ENCODE measurements at places on chromosomes 3 and 15.

DNA sequence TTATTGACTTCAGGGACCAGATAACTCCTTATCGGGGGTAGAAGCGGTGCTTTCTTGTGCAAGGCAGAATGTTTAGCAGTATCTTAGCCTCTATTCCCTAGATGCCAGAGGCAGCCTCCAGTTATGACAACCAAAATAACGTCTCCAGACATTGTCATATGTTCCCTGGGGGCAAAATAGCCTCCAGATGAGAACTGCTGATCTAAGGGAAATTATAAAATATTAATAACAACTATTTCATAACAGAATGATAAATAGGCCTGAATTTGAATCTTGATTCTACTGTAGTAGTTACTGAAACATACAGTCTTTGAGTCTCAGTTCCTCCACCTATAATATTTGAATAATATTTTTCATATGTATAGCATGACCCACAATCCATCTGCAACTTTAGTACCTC, 1431.3 kb downstream of the ZPLD1 start:
- DNase-seq, result no peak

- DNase-seq, result no peak
Measured at GRCh38 chr15:89766357-89767311, 9.5 kb upstream of the MESP2 start.

- no peak for DNase-seq
Measured at GRCh38 chr3:123480428-123480827, 31.5 kb upstream of the ADCY5 start.

- DNase-seq, result peak; percentile 39
Measured at GRCh38 chr3:43894176-43895049, 203.7 kb downstream of the ABHD5 start.

GRCh38 chr15:23503576-23503975, 56.5 kb upstream of the GOLGA6L2 start:
- DNase-seq, result peak; percentile 5

DNA sequence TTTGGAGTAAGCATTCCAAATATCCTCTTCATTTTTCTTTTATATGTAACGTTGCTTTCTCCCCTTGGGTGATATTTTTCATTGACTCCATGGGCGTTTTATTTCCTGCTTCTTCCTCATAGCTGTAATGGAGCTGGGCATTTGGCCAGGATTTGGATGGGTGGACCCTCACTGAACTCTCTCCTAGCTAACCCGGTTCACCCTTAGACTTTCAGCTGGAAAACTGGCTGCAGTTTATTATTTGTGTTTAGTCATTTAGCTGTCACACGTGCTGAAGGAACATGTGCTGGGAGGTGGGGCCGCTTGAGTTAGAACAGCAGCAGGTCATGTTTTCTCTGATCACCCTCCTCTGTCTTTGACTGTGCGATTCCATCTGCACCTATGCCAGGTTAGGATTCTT, 407.6 kb downstream of the ZIC1 start:
- DNase-seq, result no peak

- no peak for DNase-seq
Measured at GRCh38 chr3:189249987-189250386, 78.2 kb downstream of the TPRG1 start.

DNA sequence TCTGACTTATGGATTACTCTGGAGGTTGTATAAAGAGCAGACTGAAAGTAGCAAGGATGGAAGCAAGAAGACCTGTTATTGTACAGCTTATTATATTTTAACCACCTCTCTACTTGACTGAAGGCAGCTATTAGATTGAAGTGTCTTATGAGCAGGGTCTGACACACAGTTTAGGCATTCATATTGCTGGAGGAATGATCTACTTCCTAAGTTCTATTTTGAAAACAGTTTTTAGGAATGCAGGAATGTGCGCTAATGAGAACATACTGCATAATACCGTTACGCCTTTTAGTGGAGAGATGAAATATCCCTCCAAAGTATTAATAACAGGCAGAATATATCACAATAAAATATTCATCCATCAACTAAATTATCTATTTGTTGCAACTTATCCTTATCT, 193.3 kb downstream of the ISL2 start:
- DNase-seq, result no peak

- no peak for DNase-seq
Measured at GRCh38 chr3:76866729-76867408, 173.0 kb upstream of the ROBO2 start.

DNA sequence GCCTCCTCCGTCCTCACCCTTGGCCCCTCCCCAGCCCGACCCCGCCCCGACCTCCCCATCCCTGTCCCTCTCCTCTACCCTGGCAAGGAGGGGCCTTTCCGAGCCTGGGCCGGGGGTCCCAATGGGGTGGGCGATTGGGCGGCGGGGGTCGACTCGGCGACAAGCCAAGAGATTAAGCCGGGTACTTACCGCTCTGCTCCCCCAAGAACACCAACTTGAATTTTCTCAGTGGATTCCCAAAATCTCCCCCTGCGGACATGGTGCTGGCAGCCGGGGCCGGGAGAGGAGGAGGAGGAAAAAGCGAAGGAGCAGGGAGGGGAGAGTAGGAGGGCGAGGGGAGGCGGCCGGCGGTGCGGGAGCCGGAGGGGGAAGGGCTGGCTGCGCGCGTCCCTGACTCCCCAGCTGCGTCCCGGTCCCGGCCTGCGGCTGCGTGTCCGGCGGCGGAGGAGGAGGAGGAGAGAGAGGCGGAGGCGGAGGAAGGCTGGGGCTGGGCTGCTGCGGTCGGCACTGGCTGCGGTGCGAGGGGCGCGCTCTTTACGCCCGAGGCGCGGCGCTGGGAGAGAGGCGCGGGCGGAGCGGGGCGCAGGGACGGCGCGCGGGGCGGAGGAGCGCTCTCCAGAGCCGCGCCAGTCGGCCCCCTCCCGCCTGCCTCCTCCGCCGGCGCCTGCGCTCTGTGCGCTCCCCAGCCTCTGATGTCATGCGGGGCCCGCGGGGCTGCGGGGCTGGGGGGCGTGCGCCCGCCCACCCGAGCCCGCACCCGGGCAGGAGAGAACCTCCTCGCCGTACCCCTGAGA, at the start of gene RAB6B:
TSS of gene RAB6B (minus strand) at position 675 of the 794 bp plus-strand sequence. CDS start at position 259, 416 bp downstream.
- peak; percentile 21 for DNase-seq

GRCh38 chr3:61649381-61650170, 88.2 kb downstream of the PTPRG start:
- no peak for DNase-seq

- peak; percentile 21 for DNase-seq
Measured at GRCh38 chr3:43194490-43195114, 88.7 kb upstream of the POMGNT2 start.

DNA sequence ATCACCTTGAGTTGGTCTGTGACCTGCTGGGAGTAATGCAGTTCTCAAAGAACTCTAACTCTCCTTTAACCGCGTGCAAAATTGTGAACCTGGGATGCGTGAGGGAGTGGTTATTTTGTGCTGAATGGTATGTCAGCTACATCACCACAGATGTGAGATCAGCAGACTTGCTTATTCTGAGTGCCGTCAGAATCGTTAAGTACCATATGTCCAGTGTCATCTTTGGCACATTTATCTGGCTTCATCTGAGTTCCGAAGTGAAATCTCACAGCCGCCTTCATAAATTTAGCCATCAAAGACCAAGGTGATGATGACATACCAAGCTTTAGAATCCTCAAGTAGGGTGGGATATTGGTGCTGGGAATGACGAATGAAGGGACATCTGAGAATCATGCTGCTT, 347.2 kb upstream of the TPRG1 start:
- no peak for DNase-seq

- DNase-seq, result no peak
Measured at GRCh38 chr15:63598473-63599400, 1.6 kb downstream of the FBXL22 start.

- DNase-seq, result no peak
Measured at GRCh38 chr3:156735471-156735870, 61.1 kb downstream of the TIPARP start.

- DNase-seq, result peak; percentile 50
Measured at GRCh38 chr3:19146685-19147650, 1.3 kb upstream of the KCNH8 start.

DNA sequence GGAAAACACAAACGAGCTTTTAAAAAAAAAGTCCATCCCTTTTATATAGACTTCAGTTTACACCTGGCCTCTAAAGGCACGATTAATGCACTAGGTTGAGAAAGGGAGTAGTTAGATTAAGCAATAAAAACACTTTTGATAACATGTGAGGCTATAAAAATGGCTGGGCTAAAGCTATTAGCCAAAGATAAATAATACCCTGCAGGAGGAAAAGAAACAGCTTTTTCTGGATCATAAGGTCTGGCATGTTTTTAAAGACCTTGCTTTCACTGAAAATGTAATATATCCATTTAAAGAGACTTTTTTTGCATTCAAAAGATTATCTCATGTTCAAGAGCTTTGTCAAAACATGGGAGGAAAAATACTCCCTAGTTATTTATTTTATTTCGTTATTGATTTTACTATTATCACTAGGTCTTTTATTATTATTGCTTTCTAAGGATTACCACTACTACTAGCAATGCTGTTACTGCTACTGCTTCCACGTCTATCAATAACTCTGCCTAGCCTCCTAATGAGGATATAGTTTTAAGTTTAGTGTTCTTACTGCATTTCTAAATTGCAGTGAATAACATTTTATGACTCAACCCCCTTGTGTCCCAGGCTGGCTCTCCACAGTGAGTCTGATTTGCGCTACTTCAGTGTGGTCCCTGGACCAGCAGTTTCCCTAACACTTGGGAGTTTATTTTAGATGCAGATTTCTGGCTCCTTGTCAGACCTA, 93.4 kb downstream of the THRB start:
- no peak for DNase-seq

DNA sequence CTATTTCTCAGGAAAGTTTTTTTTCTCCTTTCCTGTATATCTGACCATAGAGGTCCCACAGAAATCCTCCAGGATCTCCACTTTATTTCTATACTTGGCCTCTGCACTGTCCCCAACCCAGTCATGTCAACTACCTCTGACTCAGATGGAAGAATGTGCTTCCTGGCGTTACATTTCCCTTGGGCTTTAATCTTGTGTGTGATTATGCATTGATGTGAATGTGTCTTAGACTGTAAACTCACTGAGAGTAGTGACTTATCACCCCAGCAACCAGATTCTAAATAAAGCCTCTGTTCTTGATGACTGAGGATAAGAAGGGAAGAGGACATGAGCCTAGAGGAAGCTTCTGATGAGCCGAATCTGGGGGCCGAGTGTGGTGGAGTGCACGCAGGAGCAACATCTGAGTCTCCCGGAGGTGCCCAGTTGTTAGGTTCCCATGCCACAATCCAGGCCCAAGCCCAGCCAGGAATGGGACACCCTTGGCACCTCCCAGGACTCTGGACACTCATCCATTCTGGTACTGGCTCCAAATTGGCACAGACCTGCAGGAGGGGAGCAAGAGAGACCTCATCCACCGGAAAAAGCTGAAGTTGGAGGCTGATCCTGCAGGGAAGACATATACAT, 32.1 kb upstream of the HEG1 start:
- no peak for DNase-seq

DNA sequence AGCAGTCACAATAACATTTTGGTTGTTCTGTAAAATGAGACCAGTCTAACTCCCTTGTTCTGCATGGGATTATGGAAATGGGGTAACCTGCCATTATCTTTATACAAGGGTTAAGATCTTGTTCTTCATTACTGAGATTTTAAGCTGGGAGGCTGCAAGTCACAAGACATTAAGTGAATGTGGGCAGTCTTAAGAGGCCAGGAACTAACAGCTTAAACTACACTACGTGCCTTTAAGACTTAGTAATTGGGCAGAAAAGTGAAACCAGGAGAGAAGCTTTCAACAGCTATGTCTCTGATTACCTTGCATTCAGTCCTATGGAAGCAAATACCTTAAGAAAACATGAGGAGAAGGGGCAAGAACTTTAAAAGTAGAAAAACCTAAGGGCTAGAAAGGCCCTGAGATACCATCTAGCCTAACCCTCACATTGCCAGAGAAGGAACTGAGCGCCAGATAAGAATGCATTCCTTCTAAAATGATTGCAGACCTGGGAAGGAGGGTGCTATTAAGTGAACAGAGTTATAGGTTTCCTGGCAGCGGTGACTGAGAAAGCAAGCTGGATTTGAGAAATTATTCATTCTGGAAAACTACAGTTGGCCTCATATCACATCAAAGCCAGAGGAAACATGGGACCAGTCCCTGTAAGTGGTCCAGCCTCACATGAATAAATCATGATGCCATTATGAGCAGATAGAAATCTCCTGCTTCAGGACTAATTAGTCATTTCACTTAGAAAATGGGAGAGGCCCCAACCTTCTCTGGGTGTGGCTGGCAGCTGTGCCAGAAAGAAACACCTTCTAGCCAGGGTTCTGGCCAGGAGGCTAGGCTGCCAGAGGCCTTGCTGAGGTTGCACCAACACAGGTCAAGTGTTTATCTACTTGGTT, 32.9 kb downstream of the DAPK2 start:
- DNase-seq, result peak; percentile 47

- peak; percentile 49 for DNase-seq
Measured at GRCh38 chr3:61250784-61251173, 473 bp downstream of the FHIT start.

GRCh38 chr3:45145223-45145622, 955 bp downstream of the CDCP1 start:
- DNase-seq, result no peak

- DNase-seq, result no peak
Measured at GRCh38 chr15:62734706-62735105, 307.8 kb upstream of the TPM1 start.

GRCh38 chr3:141431411-141432378, 55.1 kb upstream of the RASA2 start:
- no peak for DNase-seq

DNA sequence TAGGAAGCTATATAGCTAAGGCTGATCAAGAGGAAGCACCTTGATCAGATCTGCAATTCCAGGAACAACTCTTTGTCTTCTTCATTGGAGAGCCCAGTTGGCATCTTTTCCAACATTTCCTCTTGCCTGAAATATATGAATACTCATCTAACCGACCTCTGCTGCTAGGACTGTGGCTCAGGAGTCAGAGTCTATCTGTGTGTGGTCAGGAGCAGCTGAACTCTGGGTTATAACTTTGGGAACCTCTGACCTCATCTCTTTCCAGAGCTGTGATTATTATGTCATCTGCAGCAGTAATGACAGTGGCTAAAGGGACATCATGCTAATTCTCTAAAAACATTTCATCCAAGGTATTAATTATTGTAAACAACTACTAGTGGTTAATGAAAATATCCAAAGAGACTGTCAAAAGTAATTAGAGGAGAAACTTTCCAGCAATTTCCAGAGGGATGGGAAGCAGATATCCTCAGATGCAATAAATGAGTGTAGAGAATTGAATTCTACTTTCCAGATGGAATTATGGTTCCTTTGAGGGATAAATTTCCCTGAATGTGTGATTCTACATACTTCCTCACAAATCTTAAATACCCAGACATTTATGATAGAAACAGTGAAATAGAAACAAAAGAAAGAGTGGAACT, 11.5 kb upstream of the SPINK8 start:
- no peak for DNase-seq

DNA sequence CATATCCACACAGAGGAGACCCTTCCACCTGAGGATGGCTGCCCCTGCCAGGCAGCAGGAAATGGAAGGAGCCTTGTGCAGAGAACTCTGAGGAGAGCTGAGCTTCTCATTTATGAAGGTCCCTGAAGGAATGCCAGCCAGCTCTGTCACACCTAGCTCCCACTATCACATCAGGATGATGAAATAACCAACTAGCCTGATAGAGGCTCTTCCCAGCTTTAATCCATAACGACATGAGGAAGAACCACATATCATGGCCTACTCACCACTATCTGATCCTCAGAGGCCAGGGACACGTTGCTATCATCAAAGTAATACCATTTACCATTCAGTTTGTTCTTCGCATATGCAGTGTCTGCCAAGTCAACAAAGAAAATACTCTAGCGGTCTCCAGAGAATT, 1.5 kb upstream of the C3orf62 start:
- DNase-seq, result no peak

- DNase-seq, result peak; percentile 58
Measured at GRCh38 chr3:113532698-113533533, 561 bp downstream of the SIDT1 start.

- DNase-seq, result peak; percentile 60
Measured at GRCh38 chr3:119627461-119627860, 29.8 kb downstream of the PLA1A start.

All from activated CD4-positive, alpha-beta T cell treated with anti-CD3 and anti-CD28 coated beads, Interleukin-10, Interleukin-2, amounts not matched to agents 100 ng/mL and 50 ng/mL, durations not matched to agents 16 hours and 8 hours (primary cell).